ENCODE measurements at places on chromosomes 6 and 20.

- DNase-seq: peak; percentile 65
These were observed 49.1 kb upstream of the TPD52L1 start for GRCh38 chr6:125104425-125104824.

GRCh38 chr20:60107621-60108390 lies 149.6 kb downstream of the CDH26 start:
- no peak for DNase-seq

DNA sequence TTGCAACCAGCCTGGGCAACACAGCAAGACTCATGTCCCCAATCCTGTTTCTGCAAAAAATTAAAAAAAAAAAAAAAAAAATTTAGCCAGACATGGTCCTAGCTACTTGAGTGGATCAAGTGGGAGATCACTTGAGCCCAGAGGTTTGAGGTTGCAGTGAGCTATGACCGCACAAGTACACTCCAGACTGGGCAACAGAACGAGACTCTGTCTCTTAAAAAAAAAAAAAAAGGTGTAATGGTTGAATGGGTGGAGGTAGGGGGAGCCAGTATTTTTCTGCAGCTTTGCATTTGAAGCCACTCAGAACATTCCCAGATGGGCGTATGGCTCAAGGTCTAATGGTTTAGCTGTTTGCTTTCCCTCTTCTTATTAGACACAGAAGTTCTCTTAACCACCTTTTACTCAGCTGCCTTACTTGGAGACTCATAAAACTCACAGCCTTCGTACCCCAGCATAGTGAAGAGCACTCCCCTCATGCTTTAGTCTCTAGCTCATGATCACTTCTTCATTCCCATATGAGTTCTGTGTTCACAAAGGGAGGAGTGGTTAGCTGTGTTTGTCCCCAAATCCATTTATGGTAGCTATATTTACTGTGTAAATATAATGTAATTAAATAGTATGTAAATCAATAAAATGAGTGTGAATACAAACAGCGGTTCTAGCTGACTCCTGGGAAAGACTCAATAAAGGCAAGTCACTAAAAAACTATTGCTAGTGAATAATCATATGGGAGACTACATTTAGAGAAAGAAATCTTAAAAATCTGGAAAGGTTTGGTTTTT lies 9.0 kb downstream of the FKBP1A start:
- no peak for DNase-seq

DNA sequence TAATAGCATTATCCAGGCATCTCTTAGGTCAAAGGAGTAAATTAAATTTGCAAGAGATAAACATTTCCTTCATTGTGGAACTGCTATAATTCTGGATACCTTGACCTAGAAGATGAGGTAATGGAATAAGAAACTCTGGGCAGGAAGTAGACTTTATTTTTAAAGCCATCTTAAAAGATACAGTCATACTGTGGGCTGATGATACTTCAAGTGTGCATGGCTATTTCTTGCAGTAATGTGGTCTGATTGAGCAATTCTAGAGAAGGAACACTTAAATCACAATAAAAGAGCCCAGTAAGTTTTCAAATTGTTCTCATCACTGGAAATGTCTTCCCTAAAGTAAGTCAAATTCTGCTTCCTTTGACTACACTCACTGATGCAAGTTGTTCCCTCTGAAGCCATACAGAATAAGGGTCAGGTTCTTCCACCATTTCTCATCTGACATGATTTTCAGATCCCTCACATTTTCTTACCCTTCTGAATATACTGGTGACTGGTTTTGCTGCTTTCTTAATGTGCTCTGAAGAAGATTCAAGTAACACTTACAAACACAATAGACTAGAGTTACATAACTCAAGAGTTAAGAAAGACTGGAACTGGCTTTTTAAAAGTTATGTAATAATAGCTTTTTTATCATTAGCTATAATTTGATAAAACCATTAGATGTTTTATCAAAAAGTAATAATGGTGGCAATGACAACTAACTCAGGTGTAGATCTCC lies 62.6 kb upstream of the TMEM244 start:
- DNase-seq: peak; percentile 62

- no peak for DNase-seq
These were observed 24.3 kb downstream of the GCNT2 start for GRCh38 chr6:10545482-10545881.
